A549 treated with AZD2906 at 1 μM for 4 hours (cell line): ENCODE measurements at places on chromosomes 5 and 9. TPM values are rescaled to one million over a fixed set of nuclear protein-coding genes. Genes with fewer than 3 reads are reported as not detected.

Gene RNF208
- 0.91 to 2.8 TPM (median 2.1 TPM) in 5 replicates for total RNA-seq

Gene LHX6
- 3.1 to 3.8 TPM (median 3.3 TPM) in 5 replicates for total RNA-seq

Gene IL4
- not detected in 5 replicates for total RNA-seq

Gene NKD2
- total RNA-seq, result 17.9 to 25.5 TPM (median 24.3 TPM) in 5 replicates

Gene CDC20B
- 0.03 to 0.10 TPM (median 0.07 TPM) in 5 replicates for total RNA-seq

Gene EQTN
- 0.16 to 0.20 TPM in 2 of 5 replicates, not detected in the others for total RNA-seq

Gene CFAP77
- 0.05 to 0.33 TPM (median 0.15 TPM) in 5 replicates for total RNA-seq

Gene PCDHA4
- 1.5 to 2.0 TPM (median 1.8 TPM) in 5 replicates for total RNA-seq

Gene TEX48
- total RNA-seq, result not detected in 5 replicates

Gene IFNA13
- not detected in 5 replicates for total RNA-seq

Gene IFNA6
- total RNA-seq, result not detected in 5 replicates

Gene COL5A1
- 28.9 to 46.9 TPM (median 42.0 TPM) in 5 replicates for total RNA-seq

Gene PCDHGA10
- 0.02 to 0.03 TPM in 2 of 5 replicates, not detected in the others for total RNA-seq

Gene RARS1
- 86.5 to 119 TPM (median 91.3 TPM) in 5 replicates for total RNA-seq

Gene SCGB3A1
- total RNA-seq, result not detected in 5 replicates

Gene RNF224
- total RNA-seq, result 0.12 to 0.38 TPM (median 0.25 TPM) in 5 replicates

Gene PCDHB9
- 0.01 to 0.09 TPM (median 0.02 TPM) in 4 of 5 replicates, not detected in the other for total RNA-seq

Gene COMMD10
- 35.5 to 38.6 TPM (median 36.6 TPM) in 5 replicates for total RNA-seq

Gene PCDHA12
- total RNA-seq, result 3.0 to 3.2 TPM (median 3.1 TPM) in 5 replicates

Gene SPEF2
- 1.5 to 2.4 TPM (median 1.7 TPM) in 5 replicates for total RNA-seq

Gene IL33
- total RNA-seq, result 0.23 to 0.61 TPM (median 0.25 TPM) in 5 replicates

Gene PCDHGB5
- total RNA-seq, result 1.9 to 2.5 TPM (median 2.2 TPM) in 5 replicates

Gene TICAM2
- 0.66 to 1.3 TPM (median 1.1 TPM) in 5 replicates for total RNA-seq

Gene LCN15
- 0.05 to 0.09 TPM (median 0.09 TPM) in 3 of 5 replicates, not detected in the others for total RNA-seq

Gene SCGB3A2
- not detected in 5 replicates for total RNA-seq

Gene TNIP1
- 142 to 156 TPM (median 153 TPM) in 5 replicates for total RNA-seq

Gene CDH9
- total RNA-seq, result not detected in 5 replicates
